Caki2 (cell line): ENCODE measurements at places on chromosomes 5 and 9.

GRCh38 chr5:157546456-157547100 is 29.0 kb downstream of the ADAM19 start:
- DNase-seq, result no peak

GRCh38 chr9:131809941-131810344 is 70.1 kb upstream of the RAPGEF1 start:
- no peak for DNase-seq

DNA sequence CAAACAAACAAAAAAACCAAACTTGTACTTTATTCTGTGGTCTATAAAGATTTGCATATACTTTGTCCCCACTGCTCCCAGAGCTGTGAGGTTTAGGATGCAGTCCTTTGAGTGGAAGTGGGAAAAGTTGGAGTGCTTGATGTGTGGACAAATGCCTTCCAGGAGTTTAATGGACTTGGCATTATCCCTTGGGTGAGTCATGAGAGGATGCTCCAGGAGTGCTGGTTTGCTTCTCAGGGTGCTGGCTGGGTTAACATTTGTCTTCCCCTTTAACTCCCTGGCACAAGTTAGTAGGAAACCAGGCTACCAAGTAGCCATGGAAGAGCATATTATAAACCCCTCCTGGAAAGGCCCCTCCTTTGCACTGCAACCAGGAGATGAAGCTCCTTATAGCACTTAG is 417.4 kb upstream of the RIOK2 start:
- DNase-seq, result no peak

GRCh38 chr5:41848983-41849382 is 21.2 kb downstream of the OXCT1 start:
- no peak for DNase-seq

- DNase-seq, result no peak
Measured at GRCh38 chr5:159262472-159262858, 625 bp upstream of the UBLCP1 start.

GRCh38 chr5:109161914-109162683 is 247.7 kb downstream of the PJA2 start:
- DNase-seq, result no peak

DNA sequence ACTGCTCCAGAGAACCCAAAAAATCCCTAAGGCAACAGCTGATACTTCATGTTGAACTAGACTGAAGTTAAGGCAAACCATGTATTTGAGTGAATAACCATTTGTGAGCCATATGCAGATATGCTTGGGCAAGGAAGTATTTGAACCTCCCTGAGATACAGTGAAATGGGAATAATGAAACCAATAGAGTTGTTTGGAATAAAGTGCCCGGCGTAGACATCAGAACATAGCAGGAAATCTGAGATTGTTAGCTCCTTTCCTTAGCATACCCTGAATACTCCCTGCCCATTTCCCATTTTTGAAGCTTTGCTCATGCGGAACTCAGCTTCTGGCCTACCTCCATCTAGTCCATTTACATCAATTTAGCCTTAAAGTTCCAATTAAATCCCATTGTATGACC is 611.9 kb downstream of the EFNA5 start:
- DNase-seq, result no peak

DNA sequence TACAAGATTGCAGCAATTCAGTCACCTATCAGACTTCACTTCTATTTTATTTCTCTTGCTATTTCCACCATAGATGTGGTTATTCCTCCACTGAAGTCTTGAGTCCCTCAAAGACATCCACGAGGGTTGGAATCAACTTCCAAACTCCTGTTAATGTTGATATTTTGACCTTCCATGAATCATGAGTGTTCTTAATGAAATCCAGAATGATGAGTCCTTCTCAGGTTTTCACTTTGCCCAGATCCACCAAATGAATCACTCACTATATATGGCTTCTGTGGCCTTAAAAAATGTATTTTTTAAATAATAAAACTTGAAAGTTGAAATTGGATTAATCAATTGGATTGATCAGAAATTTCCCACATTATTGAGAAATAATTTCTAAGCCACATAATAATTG is 1821.0 kb downstream of the EFNA5 start:
- DNase-seq, result no peak

GRCh38 chr5:156526081-156526925 is 199.3 kb downstream of the SGCD start:
- DNase-seq, result no peak

DNA sequence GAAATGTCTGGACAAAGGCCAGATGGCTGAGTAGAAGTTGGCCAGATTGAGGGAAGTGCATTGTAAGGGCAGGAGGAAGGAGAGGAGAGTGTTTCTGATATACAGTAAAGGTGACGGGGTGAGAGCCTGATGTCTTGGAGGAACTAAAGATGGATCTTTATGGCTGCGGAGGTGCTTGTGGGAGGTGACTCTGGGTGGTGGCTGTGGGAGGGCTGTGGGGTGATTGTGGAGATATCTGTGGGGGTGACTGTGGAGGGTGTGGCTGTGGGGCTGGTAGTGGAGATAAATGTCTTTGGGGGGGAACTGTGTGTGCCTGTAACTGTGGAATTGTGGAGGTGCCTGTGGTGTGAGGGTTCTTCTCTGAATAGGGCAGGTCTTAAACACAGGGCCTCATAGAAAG is 121.4 kb downstream of the CMYA5 start:
- no peak for DNase-seq
